Naive thymus-derived CD8-positive, alpha-beta T cell (primary cell): ENCODE measurements at places on chromosomes 5 and 9.

GRCh38 chr9:4967523-4967922, 17.5 kb upstream of the JAK2 start:
- no peak for DNase-seq

- DNase-seq: no peak
Measured at GRCh38 chr5:171609806-171610452, 175.7 kb upstream of the SMIM23 start.

- no peak for DNase-seq
Measured at GRCh38 chr5:89275066-89275855, 392.3 kb upstream of the MEF2C start.

GRCh38 chr5:6235726-6236125, 142.6 kb downstream of the MED10 start:
- no peak for DNase-seq

GRCh38 chr5:33273985-33274384, 166.8 kb upstream of the TARS1 start:
- no peak for DNase-seq

- DNase-seq: no peak
Measured at GRCh38 chr5:172603251-172603806, 37.7 kb upstream of the NEURL1B start.

- no peak for DNase-seq
Measured at GRCh38 chr5:10736808-10737207, 24.2 kb downstream of the DAP start.

GRCh38 chr5:136058039-136058971, 29.5 kb downstream of the TGFBI start:
- no peak for DNase-seq

DNA sequence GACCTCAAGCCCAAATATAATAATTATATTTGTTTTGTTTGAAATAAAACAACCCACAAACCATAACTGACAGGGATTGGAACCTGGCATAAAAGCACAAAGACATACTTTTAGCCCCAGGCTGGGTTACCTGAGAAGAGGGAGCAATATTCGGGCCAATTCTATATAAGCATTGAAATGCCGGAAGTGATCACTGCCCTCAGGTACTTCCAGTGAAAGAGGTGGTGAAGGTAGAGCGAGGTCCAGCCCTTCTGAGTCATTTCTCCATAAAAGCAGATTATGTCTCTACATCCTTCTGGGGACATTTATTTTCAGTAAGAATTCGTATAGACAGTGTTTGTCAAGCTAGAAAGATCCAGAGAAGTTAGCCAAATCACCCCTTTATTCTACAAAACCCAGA, 59.6 kb downstream of the GCNT4 start:
- DNase-seq: no peak
